ENCODE measurements at places on chromosomes 2 and 18.

DNA sequence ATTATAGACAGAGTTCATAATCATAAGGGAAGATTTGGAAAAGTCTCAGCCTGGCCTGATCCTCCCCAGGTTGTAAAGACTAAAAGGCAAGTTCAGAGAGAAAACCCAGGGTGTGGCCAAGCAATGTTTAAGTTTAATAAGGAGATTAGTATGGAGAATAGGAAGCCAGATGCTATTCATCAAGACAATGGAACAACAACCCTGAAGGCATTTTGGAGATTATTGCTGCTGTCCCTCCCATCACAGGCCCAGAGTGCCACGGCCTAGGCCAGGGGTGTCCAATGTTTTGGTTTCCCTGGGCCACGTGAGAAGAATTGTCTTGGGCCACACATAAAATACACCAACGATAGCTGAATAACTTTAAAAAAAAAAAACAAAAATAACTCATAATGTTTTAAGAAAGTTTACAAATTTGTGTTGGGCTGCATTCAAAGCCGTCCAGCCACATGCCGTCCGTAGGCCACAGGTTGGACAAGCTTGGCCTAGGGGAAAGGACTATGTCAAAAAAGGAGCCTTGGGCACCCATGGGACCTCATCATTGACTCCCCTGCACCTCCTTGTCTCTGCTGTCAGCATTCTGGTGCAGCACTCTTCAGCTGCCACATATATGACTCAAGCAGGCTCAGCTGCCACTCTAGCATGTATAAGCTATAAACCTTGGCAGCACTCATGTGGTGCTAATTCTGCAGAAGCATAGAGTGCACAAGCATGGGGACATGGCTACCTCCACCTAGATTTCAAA, 20.8 kb downstream of the DPP4 start:
- DNase-seq = no peak

GRCh38 chr2:204670756-204671155, 125.5 kb downstream of the PARD3B start:
- DNase-seq = no peak

GRCh38 chr2:126413079-126413478, 242.9 kb upstream of the GYPC start:
- DNase-seq = no peak

GRCh38 chr2:176178038-176178756, 10.3 kb upstream of the HOXD1 start:
- no peak for DNase-seq

DNA sequence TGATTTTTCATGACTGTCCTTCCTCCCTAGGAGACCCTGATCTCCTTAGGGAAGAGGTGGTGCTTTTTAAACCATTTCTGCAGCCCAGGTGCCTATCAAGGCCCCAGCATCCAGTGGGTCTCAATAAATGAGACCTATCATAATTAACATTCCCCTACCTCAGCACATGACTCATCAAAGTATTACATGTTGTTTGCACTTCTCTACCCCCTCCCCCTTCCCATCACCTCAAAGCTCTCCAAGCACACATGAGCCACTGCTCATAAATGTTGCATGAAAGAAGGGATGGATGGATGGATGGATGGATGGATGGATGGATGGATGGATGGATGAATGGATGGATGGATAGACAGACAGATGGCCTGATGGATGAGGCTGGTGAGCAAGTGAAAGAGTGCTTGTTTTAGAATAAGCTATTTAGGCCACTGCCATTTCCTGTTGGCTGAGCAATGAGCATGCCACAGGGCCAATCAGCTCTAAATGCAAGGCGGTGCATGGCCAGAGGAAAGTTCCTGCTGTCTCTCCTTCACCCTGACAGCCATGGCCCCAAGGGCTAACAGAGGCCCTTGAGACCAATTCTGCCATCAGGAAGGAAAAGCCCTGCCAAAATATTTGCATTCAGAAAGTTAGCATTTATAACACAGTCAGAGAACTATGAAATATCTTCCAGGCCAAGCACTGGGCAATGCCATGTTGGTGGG, 20.9 kb upstream of the STEAP3 start:
- DNase-seq = peak; percentile 17

GRCh38 chr18:55546851-55547704, 40.9 kb downstream of the TCF4 start:
- no peak for DNase-seq
